Activated T-cell treated with anti-CD3 and anti-CD28 coated beads, Interleukin-2, amount 50 U/mL, for 1 hour (primary cell): ENCODE measurements at places on chromosomes 1 and 21.

DNA sequence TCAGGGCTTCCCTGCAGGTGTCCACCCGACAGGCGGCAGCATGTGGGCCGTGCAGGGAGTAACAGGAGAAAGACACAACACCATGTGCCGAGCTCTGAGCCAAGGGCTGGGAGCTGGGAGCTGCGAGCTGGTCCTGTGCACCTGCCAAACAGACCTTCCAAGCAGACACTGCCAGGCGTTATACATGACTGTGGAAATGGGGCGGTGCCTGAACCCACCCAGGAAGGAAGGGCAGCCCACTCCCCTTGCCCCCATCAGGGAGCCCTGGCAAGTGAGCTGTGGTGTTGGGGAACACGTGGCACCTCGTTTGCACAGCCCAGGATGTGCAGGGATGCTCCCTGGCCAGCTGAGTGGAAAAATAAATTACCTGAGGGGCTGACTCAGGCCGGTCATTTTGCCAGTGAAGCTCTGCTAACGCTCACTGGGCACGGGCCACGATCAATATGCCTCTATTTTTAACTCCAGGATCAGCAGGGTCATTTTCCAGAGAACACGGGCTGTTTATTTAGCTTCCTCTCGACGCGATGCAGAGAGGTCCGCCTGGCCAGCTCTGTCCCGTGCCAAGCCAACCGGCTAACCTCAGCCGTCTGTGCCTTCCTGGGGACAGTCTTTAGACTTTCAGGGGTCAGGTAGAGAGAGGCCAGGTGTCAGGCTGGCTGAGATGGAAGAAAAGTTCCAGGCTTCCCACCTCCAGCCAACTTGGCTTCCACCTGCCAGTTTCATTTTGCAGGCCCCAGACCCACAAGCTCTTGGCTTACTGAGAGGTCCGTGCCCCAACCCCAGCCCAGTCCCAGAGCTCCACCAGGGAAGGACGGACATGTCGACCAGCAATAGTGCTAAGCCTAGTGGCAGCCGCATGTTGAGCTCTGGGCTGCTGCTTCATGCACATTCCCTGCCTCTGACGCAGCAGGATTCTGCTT lies 196.7 kb upstream of the VAMP3 start:
- DNase-seq = no peak

DNA sequence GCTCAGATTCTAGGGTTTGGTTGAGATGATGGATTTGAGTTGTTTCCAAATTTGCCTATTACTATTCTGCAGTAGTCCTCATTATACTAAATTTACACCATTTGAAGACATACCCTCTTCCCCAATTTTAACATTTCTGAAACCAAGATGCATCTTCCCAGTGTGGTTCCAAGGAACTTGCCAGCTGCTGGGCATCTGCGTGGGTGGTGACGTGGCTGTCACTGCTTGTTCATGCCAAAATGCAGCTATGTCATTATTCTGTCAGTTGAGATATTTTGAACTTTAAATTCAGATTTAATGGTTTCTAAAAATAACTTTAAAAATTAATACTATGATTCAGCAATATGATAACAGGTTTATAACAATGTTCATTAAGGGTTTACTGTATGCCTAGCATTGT lies 1.2 kb downstream of the ZFP69 start:
- DNase-seq = no peak

GRCh38 chr21:42702720-42703119 lies 49.3 kb downstream of the PDE9A start:
- DNase-seq = no peak

GRCh38 chr21:33075596-33076195 lies 5.8 kb downstream of the OLIG1 start:
- DNase-seq = no peak

DNA sequence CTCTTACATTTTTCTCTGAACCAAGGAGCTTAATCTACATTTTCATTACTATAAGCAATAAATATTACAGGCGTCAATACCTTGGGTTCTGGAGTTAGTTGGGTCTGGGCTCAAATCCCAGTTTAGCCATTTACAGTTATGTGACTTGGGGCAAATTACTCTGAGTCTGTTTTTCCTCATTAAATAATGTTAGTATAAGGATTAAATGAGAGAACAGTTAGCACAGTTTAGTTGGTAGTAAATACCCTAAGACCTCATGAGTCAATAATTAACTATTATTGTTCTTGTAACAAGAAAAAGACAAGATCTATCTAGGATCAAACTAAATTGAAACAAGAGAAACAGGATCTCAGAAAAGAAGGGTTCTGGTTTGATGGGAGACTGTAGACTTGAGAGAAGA lies 4.6 kb downstream of the C1orf116 start:
- no peak for DNase-seq

- DNase-seq = no peak
These were observed 333.0 kb downstream of the PAPPA2 start for GRCh38 chr1:176795929-176796328.

GRCh38 chr1:206882555-206882954 lies 14.7 kb upstream of the IL24 start:
- no peak for DNase-seq

- peak; percentile 26 for DNase-seq
These were observed 27.4 kb downstream of the C1orf116 start for GRCh38 chr1:207004931-207005830.

DNA sequence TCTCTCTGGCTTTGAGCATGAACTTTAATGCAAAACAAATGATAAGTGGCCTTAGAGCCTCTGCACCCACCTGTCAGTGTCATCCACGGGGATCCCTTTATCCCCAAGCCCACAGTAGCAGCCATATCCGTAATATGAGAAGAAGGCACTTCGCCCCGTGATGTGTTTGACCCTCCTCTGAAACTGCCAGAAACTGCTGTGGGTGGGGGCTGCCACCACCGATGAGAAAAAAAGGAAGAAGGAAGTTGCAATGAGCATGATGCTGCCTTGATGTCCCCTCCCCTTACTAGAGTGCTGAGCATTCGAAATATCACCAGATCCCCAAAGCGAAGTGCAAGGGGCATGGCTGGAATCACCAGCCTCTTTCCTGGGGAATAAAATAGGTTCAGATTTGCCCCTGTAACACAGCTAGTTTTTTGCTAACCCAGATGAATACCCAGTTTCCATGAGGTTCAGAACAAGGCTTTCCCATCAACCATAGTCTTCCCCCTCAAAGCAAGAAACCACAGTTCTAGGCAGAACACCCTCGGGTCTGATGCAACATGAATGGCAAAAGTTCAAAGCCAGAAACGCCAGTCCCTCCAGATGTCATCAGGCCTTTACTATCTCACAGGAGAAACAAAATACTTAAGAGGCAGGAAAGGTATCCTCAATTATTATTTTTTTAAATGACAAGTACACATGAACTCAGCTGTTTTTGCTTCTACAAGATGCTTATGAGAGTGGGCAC lies 10.8 kb upstream of the UBXN10 start:
- no peak for DNase-seq

DNA sequence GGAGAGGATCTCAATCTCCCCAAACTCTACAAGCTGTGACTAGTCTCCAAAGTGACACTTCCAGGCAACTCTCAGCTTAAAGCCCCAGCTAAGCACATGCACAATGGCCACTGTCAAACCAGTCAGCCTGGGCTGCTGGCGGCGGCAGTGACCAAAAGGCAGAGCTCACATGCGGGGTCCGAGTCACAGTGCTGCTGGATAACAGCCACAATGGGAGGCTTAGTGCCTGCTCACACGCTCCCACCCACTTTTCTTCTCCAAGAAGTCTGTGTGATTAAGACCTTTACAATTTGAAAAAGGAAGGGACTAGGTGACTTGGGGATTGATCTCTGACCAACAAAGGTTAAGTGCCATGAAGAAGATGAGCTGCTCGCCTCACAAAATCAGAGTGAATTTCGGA lies 16.8 kb downstream of the RIPK4 start:
- no peak for DNase-seq

DNA sequence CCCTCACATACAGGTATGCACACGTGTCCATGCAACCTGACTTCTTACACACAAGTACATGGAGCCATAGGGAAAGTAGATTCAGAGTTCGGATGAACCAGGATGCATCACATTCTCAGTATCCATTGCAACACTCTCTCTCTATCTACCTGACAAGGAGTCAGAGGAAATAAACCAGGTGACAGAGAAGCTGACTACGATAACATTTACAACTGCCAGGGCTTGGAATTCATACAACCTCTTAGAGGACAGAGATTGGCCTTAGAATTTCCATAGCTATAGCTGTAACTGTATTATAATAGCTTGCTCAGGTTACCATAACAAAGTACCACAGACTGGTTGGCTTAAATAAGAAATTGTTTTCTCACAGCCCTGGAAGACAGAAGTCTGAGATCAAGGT lies 116.9 kb upstream of the PALMD start:
- no peak for DNase-seq

DNA sequence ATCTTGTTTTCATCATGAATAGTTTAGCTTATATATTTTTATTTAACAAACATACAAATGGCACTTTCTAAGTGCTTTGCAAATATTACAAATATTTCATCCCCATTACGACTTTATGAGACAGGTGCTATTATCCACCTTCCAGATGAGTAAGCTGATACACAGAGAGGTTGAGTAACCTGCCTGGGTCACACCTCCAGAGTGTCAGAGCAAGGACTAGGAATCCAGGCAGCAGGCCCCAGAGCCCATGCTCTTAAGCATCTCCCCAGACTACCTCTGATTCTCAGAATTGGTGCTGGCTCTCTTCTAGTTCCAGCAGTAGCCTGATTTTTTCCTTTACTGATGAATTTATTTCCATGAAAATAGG lies 40.0 kb downstream of the EPHB2 start:
- no peak for DNase-seq

DNA sequence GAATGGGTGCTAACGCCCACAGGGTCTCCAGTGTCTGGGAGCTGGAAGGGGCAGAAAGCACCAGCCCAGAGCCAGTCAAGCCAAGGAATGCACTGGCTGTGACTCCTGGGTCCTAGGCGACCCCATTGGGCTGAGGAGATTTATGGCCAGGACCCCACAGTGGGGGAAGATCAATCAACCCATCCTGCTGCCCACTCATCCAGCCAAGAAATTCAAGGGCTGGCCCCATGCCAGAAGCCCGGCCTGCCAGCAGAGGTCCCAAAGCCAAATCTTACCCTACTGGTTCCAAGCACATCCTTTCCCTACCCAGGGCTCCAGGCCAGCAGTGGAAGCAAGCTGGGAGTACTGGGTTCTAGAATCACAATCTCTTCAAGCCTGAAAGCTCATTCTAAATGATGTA lies 6.8 kb upstream of the PDZK1IP1 start:
- DNase-seq = no peak

DNA sequence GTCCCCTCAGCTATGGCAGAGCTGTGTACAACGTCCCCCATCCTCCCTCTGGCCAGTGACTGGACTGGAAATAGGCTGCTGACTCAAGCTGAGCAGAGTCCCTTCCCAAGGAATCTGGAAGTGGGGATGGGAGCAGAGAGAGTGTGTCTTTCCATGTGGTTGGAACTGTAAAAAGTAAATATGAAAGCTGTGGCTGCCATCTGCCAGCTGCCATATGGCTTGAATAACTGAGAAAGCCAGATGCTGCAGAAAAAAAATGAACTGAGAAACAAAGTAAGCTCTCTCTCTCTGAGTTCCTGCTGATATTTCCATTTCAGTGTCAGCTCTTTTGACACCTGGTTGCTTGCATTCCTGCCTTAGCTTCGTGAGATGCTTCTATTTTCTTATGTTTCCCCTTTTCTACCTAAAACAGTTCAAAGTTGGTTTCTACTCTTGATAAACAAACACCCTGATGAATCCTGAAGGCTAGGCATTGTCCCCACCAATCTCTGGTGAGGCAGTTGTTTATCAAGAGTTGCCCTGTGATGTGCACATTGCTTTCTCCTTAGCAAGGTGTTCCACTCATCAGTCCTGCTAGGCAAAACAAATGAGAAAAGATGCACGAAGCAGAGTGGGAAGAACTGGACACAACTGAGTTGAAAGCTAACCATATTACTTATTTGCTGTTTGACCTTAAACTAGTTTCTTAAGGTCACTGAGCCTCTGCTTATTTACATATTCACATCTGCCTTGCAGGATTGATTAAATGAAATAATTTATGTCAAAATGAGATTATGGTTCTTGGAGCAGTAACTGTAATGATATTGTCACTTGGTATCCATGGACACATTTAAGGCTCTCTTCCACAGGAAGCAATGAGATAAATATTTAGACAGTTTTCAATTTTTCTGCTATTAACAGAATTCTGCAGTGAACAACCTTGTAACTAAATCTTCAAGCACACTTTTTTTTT lies 16.6 kb upstream of the DR1 start:
- no peak for DNase-seq

- no peak for DNase-seq
These were observed 69.8 kb downstream of the LRIG2 start for GRCh38 chr1:113142791-113143190.

- no peak for DNase-seq
These were observed 157.6 kb downstream of the PGBD5 start for GRCh38 chr1:230268371-230269170.

- no peak for DNase-seq
These were observed 107.6 kb upstream of the NFIA start for GRCh38 chr1:60974524-60975372.

GRCh38 chr1:195141294-195141693 lies 1466.9 kb downstream of the KCNT2 start:
- no peak for DNase-seq

DNA sequence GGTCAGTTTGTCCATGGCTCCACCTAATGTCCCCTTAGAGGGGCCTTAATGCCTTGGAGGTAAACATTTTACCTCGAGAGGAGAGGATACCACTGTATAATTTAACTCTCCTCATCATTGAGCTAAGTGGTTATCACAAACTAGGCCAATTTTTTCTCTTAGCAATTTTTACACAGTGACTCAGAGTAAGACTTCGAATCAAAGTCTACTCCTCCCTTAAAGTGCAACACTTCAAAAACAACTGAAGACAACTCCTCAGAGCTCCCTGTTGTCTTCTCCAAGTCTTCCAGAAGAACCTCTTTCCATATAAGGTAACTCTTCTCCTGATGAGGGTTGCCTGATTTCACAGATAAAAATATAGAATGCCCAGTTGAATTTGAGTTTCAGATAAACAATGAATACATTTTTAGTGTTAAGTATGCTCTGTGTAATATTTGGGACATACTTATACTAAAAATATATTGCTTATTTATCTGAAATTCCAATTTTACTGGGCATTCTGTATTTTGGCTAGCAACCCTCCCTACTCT lies 4.9 kb upstream of the PTGFRN start:
- DNase-seq = no peak

GRCh38 chr1:99469550-99469971 lies 176.4 kb upstream of the PALMD start:
- DNase-seq = no peak

- no peak for DNase-seq
These were observed 165.1 kb downstream of the SLC45A1 start for GRCh38 chr1:8482979-8483381.

- DNase-seq = no peak
These were observed 14.9 kb upstream of the SLC44A5 start for GRCh38 chr1:75625795-75626194.

DNA sequence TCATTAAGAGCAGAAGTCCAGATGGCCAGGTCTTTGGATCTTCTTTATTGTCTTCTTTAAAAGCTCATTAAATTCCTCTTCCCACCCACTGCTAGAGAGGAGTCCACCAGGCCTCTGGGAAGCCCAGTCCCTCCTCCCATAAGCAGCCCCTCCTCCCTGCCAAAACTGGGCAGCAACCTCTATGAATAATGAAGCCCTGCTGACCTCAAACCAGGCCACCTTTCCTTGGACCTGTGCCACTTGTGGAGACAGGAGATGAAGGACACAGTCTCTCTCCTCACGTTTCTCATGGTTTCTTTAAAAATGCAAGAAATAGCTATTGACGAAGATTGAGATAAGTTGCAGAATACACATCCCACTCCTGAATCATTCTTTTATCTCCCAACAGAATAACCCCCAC lies 112.8 kb downstream of the EDEM3 start:
- no peak for DNase-seq
